RWPE1 (cell line): ENCODE measurements at places on chromosomes 4 and X.

GRCh38 chrX:98962996-98963395 is 1447.1 kb downstream of the PCDH19 start:
- DNase-seq = no peak

GRCh38 chrX:2320580-2321327 is 180.0 kb downstream of the DHRSX start:
- no peak for DNase-seq

DNA sequence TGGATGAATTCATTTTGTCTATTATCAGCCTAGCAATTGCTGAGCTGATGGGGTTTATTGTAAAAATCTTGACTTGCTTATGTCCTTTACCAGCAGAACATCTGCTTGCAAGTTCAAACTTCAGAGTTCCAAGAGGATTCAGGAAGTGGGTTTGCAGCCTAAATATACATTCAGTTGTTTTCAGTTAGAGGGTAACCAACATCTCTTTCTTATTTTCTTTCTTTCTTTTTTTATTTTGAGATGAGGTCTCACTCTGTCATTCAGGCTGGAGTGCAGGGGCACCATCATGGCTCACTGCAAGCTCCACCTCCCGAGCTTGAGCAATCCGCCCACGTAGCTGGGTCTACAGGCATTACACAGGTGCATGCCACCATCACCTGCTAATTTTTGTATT is 31.4 kb upstream of the FHL1 start:
- DNase-seq = no peak

DNA sequence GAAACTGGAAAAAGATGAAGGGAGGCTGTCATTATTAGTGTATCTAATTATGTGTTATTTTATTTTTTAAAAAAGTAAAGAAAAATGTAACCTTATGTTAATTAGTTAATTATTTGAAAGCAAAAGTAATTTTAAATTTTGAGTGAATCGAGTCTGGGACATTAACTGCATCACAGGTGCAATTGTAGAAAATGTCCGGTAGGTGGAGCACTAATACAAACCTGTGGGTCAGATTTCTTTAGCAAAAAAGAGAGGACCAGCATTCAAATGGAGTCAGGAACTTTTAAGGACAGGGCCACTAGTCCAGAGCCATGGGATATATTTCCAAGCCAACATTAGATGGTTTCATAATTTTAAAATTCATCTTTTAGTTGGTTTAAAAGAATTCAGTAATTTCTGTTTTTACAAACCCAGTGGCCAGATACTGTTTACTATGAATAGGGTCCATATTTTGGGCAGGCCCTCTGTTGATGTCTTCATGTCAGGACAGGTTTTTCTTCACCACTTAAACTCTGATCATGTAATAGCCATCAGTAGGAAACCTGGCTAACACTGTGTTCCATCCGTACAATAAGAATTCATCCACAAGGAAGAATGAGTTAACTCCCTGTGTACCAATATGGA is 27.2 kb downstream of the BST1 start:
- DNase-seq = peak; percentile 33

DNA sequence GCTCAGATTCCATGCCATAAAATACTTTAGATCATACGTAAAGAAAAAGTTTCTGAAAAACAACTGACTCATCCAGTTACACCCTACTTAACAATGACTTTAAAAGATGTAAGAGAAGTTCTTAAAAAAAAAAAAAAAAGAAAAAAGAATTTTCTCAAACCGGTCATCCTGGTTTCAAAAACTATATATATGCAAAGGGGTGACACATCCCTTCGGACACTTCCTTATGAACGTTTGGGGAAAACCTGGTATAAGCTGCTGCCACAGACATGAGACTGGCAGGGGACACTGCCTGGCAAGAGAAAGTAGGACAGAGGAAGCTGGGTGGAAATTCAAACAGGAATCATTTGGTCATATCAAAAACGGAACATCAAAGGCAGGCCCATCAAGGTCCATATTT is 81.2 kb upstream of the PRSS48 start:
- peak; percentile 78 for DNase-seq

DNA sequence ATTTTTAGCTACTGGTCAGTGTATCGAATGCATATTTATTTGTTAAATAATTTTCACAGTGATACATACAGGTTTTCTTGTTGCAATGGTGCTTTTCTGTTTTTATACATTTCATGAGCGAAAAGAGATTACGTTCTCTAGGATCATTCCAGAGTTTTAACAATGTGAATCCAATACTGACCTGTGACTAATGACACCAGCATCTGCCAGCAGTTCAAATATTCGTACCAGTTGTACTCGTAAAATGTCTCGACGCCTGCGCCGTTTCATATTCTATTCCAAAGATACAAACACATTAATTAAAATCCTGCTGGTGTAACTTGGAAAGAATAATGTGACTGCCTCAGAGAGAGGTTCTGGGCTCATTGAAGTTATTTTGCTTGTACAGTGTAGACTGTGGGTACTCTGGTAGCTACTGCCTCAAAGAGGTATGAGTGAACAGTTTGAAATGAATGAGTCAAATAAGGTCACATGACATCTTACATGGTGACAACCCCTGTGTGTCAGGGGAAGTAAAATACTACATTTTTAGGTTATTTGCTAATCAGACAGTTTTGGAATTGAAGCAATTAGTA is 80.7 kb downstream of the ZAR1 start:
- no peak for DNase-seq

DNA sequence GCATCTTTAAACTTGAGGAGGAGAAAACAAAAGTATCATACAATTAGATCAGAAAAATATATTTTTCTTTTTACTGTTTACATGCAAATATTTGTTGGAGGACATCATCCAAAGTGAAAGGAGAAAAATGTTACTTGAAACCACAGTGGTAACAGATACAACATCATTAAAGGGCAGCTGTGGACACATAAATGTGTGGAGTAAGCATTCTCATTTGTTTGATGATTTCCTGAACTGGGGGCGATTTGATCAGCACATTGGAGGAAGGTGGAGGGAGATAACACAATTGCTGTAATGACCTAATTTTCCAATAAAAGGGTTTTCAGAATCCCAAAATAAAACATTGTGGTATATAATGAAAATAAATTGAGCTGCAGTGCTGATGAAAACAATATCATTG is 314.5 kb upstream of the HS3ST1 start:
- no peak for DNase-seq

GRCh38 chr4:116391020-116391419 is 694.4 kb downstream of the TRAM1L1 start:
- DNase-seq = no peak

DNA sequence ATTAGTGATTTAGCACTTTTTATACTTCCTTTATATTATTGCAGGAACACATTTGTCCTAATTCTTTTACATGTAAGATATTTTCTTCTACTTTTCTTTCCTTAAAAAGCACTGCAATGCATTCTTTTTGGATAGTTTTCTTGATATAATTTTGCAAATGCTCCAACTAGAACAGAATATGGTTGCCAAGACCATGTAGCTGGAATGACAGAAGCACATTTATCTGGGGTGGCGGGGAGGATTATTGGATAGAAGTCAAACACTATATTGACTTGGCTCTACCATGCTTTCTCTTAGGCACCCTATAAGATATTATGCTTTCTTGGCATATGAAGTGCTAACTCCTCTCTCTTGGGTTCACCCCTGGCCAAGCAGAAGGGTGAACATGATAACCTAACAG is 983.5 kb downstream of the FAT4 start:
- DNase-seq = no peak

DNA sequence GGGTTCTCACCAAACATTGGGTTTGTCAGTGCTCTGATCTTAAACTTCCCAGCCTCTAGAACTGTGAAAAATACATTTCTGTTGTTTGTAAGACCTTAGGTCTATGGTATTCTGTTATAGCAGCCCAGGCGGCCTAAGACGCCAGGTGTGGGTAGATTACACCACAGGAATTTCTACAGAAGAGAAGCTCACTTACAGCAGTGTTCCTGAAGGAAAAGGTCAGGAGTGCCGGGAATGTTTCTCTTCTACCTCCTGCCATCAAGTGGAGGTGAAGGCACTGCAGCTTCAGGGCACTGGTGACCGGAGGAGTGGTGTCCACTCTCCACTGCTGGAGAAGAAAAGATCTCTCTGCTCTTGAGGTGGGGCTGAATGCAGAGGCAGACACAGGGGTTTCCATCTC is 45.7 kb downstream of the FHDC1 start:
- no peak for DNase-seq

- DNase-seq = no peak
Measured at GRCh38 chr4:11821772-11822430, 393.2 kb upstream of the HS3ST1 start.

DNA sequence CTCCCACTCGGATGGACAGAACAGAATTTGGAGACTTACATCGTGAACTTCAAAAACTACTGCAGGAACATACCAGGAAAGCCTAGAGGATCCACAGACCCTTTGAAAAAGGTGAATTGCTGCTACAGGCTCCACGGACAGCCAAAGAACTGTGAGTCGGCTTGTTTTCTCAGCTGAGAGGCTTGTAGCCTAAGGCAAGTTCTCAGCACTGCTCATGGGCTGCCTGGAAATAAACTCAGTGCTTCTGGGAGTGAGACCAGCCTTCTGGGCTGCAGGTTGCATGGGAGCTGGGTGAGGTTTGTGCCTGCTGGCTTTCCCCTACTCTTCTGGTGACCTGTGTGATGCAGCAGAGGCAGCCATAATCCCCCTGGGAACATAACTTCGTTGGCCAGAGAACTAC is 1397.6 kb downstream of the FAM133A start:
- DNase-seq = no peak

- DNase-seq = peak; percentile 1
Measured at GRCh38 chr4:16337936-16338335, 111.7 kb upstream of the TAPT1 start.

GRCh38 chrX:9320940-9321339 is 143.9 kb upstream of the TBL1X start:
- no peak for DNase-seq

- DNase-seq = no peak
Measured at GRCh38 chr4:111359602-111360001, 736.7 kb upstream of the PITX2 start.

DNA sequence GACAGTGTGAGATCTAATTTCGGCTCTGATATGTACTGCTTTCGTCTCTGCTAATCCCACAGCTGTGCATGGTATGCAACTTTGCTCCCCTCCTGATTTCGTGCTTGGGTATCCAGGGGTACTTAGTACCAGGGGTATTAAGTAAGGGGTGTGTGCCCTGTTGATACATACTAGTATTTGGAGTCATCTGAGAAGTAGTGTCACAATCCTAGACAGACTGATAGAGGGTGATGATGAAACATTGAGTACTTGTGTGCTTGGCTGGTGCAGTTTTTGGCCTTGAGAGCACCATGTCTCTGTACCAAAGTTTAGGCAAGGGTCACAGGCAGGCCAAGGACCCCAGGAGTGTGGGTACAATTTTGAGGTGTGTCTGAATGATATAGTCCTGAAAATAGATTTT is 10.9 kb downstream of the GPAT3 start:
- no peak for DNase-seq

- DNase-seq = no peak
Measured at GRCh38 chr4:126028876-126029275, 714.1 kb downstream of the FAT4 start.

DNA sequence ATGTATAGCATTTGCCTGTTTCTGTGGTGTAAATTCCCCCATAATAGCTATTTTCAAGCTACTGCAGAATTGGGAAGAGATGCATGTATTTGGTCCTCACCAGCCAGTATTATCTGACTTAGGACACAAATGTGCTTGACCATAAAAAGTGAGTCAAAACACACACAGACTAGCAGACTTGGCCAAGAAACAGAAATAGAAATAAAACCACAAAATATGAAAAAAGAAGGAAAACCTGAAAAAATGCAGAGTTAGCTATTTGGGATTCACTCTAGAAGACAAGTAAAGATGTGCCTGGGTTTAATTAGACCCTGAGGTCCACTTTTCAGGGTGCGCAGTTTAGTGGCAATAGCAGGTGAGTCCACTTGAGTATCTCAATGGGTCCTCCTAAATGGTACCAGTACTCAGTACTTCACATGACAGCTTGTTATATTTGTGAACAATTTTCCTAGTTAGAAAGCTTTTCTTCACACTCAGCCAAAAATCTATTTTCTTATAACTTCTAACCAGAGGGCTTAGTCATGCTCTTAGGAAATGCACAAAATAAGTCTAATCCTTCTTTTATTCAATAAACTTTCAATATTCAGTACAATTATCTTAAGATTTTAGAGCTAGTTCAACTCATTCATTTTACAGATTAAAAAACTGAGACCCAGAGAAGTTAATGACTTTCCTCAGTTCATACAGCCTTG is 108.7 kb upstream of the JADE1 start:
- DNase-seq = no peak

- DNase-seq = no peak
Measured at GRCh38 chrX:144388738-144389137, 504.9 kb downstream of the UBE2NL start.

DNA sequence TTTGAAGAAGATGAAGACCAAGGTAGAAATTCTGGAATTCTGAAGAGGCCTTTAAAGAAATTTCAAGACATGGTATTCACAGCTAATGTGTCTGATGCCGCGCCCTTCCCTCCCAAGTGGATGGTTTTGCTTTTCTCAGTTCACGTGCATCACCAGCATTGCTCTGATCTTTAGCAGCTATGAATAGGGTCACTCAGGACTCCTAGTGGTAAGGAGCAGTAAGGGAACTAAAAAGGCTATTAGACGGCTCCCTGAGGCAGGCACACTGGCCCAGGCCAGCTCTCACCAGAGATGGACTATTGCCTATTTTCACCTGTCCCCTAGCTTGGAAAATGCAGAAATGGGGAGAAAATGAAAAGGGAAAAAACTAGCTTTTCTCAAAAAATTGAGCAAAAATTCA is 447.5 kb upstream of the RASGEF1B start:
- peak; percentile 9 for DNase-seq

- no peak for DNase-seq
Measured at GRCh38 chrX:8103655-8104054, 67.4 kb downstream of the VCX2 start.

GRCh38 chr4:6229095-6229494 is 28.7 kb upstream of the JAKMIP1 start:
- no peak for DNase-seq

DNA sequence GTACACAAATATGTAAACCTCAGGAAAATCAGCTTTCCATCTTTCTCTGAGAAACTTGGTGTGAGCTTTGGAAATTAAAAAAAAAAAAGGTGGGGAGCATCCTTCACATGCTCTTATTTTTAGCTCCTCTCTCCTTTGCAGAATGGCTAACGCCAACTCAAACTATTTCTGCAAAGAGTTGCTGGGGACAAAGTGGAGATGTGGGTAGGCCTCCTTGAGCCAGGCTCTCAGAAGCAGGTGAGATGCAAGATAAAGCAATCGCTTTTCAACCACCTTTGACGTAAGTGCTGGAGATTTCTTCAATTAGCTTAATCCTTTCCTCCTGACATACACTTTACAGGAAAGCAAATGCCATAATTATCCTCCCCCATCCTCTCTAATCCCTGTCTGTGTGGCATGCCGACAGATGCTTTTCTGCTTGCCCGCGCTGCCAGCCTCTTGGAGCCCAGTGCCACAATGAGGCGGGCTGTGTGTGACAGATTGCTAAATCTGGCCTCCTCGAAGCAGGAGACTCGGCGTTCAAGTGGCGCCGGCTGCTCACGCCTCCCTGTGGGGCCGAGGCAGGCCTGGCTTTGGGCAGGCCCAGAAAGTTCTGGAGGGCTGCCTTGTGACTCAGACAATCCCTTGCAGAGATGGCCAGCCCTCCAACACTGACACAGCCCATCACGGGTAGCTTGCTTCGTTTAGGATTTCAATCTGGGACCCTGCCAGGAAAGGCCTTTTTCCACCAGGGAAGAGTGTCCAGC is 64.9 kb upstream of the SOD3 start:
- no peak for DNase-seq
